Fibroblast of mammary gland (primary cell): ENCODE measurements at places on chromosomes 2 and 18.
A peak's percentile ranks its signal among the peaks of the same experiment; 100 is the strongest.

DNA sequence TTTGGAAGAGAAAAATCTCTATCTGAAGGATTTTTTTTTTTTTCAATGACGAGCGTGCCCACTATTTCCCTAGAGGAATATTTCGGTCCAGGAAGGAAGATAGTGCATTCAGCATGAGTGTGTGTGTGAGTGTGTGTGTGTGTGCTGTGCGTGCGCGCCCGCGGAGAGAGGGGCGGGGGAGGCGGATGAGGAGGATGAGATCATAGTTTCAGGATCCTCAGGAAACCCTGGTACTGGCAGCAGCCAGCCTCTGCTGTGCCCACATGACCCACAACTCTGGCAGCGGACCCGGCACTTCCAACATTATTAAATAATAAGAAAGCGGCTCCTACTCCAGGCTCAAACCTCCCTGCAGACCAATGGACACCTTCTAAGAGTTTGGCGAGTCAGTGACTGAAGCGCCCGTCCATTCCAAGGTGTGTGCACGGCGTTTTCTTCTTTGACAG, 217.0 kb upstream of the DTNA start:
- DNase-seq = peak; percentile 71

GRCh38 chr18:63074981-63075404, 244.6 kb downstream of the BCL2 start:
- DNase-seq = peak; percentile 20

DNA sequence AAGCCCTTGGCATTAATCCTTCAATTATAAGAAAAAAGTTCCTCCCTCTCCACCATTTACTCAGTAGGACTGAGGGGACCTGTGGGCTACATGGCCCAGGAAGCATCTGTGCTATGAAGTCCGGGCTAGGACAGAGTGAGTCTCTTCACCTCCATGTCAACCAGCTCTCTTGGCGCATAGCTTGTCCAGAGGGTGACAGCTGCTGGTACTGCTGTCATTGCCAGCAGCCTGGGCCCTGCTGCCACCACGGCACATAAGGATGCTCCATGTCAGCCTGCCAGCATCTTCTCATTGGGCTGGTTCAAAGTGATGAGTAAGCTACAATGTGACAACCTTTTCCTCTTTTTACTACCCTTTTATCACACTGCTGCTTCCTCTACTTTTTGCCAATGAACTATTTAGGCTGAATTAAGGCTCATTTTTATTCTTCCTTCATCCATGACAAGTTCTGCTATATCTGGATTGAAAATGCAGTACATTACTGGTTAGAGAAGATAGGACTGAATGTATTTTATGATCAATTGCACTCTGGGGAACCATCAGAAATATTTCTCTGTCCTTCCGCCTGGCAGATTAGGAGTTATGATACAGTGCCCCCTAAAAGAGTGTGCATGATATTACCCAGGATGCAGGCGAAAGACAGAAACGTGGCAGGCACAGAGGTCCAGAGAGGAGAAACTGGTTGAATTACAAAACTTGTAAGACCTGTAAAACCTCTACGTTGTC, 258.9 kb upstream of the TNP1 start:
- DNase-seq = no peak

DNA sequence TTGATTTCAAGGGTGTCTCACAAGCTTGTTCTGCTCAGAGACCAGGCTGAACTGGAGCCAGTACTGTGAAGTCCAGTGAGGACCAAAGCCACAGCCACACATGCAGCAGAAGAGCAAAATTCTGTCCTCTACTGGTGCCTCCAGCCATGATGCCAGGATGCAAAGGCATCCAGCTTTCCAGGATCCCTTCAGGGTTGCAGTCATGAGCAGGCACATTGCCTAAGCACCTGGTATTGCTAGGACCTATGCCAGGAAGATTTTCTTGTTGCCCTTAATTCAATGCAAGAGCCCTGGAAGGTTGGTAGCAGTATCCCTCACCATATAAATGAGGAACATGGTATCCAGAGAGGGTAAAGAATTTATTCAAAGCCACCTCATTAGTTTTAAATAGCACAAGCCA, 78.9 kb upstream of the CYRIA start:
- DNase-seq = no peak

DNA sequence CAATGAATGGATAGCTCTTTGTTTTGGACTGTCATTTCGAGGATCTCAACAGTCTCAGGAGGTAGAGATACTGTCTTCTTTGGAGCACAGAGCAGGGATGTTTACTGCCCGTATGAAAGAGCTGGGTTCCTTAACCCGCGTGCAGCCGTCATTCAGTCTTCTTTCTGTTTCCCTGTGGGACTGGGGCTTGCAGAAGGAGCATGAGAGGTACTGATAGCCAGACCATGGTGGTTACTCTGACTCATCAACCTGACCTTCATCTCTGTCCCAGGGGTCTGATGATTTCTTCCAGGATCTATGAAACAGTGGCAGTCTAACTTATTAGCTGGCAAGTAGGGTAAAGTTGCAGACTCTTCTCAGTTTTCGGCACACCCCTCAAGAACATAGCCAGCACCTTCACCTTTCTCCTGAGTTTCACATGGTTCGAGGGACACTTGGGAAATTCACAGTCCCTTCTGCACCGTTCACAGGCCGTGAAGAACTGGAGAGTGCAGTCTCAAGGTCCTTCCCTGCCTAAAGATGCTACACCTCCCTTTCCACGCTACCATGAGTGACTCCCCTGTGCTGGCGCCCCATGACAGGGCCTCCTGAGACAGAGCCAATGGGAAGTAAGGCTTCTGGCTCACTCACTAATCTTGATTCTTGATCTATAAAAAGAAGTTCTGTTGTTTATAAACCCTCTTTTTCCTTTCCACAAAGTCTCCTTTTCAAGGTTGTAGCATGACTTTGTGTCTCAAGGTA, 226.2 kb downstream of the MC4R start:
- DNase-seq = peak; percentile 67

- DNase-seq = peak; percentile 67
These were observed 39.3 kb downstream of the MAP3K2 start for GRCh38 chr2:127348426-127349000.
